Esophagus squamous epithelium (tissue), 5 donors: ENCODE measurements at places on chromosomes 2 and 18. TPM values are rescaled to one million over a fixed set of nuclear protein-coding genes. Genes with fewer than 3 reads are reported as not detected.

- no peak for DNase-seq
Observed at GRCh38 chr2:190505696-190506095, 28.8 kb downstream of the NEMP2 start.

The EIF2AK3 gene
- total RNA-seq: 16.6 TPM

The AQP12B gene
- total RNA-seq: not detected

The ANKRD62 gene
- total RNA-seq: 0.97 TPM

DNA sequence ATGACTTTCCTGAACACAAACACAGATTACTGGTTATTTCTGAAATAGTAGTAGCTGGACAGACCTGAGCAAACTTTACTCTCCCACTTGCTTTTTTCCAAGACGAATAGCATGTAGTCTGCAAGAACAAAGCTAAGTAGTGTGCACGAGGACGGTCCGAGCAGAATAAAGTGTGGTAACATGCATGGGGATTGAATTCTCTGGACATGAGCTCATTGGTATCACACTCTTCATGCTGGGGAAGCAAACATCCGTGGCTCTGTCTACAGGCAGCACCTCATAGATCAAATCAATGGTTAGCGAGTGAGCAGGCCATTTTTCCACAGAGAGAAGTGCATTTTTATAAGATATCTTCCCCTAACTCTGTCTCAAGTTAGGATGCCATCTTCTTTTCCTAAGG, 164.8 kb upstream of the STK17B start:
- no peak for DNase-seq

The PASK gene
- 5.7 TPM for total RNA-seq
